ENCODE measurements at places on chromosomes 12 and 14.

GRCh38 chr12:14843425-14843887 is at the start of gene ART4:
TSS of gene ART4 (minus strand) at chr12:14843526. CDS start at chr12:14843113, 413 bp downstream.
- DNase-seq, result no peak

DNA sequence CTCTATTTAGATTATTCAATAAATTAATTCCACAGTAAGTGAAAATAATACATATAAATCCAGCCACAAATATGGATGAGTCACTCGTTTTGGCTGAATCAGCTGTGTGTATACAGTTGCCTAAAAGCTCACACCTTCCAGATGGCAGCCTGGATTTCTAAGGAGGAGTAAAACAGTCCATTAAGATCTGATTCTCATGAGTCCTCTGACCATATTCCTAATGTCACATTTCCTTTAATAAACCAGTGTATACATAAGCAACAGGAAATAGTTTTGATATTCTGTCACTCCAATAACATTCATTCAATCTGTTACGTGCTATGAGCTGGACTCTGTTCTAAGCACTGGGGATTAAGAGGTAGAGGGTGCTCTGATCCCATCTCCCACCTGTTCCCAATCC is 21.8 kb downstream of the MDM1 start:
- no peak for DNase-seq

DNA sequence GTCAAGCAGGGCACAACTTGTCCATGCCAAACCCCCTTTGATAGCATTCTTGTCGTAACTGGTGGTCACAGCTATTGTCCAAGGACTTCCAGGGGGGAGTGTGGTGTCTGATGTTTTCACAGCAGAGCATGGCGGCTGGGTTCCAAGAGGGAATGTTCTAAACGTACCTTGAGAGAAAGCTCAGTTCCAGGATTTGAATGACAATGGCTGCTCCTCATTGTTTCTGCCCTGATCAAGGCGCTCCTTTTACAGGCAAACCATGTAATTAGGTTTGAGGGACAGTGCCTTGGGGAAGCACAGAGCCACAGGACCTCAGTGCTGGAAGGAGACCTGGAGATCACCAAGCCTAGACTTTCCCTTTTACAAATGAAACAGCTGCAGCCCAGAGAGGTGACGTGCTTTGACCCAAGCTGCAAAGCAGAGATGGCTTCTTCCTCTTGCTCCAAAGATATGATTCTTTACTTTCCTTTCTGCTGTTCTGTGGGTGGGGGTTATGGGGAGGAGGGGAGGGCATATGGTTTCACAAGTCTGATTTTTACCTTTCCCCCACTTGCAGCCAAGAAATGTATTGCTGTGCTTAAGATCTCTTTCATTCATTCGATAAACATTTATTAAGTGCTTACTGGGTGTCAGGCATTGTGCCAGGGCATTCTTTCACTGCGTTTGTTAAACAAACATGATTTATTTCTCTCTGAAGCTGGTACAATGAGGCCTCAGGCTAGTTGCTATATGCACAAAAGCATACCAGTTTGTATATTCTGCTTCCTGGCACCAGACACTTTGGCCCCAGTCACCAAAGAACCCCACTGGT is 172.8 kb downstream of the KTN1 start:
- DNase-seq, result no peak

- no peak for DNase-seq
Measured at GRCh38 chr12:80374615-80375014, 69.4 kb upstream of the PTPRQ start.

DNA sequence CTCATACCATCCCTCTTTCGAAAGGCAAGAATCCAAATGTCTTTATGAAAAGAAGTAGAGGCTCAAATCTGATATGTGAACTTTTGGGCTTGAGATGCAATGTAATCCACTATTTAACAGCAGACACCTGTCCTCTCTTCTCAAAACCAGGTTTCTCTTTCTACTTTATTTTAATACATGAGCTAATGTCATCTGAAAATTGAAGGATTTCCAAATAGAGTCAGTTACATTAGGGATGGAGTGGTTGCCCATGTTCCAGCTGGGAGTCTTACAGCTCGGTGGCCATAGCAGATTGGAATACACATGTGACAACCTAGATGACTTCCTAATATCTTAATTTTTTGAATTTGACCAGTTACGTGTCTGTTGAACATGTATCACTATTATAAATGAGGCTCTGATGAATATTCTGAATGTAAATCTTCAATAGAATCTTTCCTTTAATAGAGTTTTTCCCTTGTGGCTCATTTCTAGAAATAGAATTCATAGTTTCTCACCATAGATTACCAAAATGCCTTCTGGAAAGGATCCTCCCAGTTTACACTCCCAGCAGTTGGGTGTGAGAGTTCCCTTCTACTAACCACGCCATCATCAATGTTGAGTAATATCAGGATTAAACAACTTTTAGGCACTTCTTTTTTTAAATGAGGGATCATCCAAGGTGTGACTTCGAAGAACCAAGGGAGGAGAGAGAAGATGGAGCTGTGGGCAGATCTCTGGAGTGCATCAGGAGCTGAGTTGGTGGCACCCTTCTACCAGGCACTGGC is 49.2 kb downstream of the GPR135 start:
- no peak for DNase-seq

DNA sequence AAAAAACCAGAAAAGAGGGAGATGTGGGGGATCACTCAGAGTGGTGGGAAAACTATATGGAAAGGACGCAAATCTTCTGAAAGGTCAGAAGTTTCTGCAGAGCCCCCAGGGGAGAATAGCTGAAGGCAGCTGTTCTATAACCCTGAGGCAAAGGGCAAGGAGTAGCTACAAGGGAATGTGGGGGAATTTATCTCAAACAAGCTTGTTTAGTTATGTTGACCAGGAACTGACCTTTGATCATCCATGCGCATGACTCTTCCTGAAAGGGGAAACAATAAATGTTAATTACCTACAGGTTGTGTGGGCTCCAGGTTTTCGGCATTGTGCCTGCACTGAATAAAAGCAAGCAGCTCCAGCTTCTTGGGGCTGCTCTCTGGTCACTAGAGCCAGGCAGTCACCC is 968.5 kb downstream of the AACS start:
- no peak for DNase-seq

All from stimulated activated CD4-positive, alpha-beta T cell treated with anti-CD3 and anti-CD28 coated beads, Interleukin-4, amount 100 ng/mL, for 1 hour (primary cell).